ENCODE measurements at places on chromosomes 2 and 18.

DNA sequence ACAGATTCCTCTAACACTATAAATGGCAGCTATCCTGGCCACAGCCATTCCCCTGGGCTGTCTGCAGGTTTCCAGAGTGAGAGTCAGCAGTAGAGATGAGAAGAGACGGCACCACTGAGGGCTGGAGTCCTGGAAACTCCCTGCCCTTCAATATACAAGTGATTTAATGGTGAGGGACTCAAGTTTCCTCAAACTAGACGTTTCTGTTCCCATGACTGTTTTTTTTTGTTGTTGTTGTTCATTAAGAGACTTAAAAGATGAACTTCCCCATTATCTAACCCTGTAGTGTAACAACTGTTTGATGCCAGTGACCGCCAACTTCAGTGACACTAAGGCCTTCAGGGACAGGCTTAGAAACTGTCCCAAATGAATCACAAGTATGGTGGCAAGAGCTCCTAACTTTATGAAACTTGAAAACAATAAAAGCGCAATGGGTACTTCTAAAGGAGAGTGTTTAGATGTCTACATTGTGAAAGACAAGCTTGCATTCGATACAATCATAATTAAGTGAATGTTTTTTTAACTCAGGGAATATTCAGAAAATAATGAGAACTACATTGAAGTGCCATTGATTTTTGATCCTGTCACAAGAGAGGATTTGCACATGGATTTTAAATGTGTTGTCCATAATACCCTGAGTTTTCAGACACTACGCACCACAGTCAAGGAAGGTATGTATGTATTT lies 34.0 kb downstream of the IL1R2 start:
- no peak for DNase-seq

GRCh38 chr2:95265182-95265581 lies 9.1 kb upstream of the PROM2 start:
- no peak for DNase-seq

DNA sequence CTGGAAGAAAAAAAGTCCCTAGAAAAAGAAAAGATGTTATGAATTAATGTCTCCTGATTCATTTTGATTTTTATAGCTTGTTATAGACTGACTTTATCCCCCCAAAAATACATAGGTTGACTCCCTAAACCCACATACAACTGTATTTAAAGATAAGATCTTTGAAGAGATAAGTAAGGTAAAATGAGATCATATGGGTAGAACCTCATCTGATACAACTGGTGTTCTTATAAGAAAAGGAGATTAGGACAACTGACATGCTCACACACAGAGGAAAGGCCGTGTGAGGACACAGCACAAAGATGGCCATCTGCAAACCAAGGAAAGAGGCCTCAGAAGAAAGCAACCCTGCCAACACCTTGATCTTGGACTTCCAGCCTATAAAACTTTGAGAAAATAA lies 117.5 kb downstream of the CD226 start:
- DNase-seq = no peak

DNA sequence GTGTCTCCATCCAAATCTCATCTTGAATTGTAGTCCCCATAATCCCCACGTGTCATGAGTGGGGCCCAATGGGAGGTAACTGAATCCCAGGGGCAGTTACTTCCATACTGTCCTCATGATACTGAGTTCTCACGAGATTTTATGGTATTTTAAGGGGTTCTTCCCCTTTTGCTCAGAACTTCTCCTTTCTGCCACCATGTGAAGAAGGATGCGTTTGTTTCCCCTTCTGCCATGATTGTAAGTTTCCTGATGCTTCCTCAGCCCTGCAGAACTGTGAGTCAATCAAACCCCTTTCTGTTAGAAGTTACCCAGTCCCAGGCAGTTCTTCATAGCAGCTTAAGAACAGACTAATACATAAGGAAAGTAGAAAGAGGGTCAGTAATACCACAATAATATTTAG lies 480.4 kb downstream of the KCNJ3 start:
- no peak for DNase-seq

DNA sequence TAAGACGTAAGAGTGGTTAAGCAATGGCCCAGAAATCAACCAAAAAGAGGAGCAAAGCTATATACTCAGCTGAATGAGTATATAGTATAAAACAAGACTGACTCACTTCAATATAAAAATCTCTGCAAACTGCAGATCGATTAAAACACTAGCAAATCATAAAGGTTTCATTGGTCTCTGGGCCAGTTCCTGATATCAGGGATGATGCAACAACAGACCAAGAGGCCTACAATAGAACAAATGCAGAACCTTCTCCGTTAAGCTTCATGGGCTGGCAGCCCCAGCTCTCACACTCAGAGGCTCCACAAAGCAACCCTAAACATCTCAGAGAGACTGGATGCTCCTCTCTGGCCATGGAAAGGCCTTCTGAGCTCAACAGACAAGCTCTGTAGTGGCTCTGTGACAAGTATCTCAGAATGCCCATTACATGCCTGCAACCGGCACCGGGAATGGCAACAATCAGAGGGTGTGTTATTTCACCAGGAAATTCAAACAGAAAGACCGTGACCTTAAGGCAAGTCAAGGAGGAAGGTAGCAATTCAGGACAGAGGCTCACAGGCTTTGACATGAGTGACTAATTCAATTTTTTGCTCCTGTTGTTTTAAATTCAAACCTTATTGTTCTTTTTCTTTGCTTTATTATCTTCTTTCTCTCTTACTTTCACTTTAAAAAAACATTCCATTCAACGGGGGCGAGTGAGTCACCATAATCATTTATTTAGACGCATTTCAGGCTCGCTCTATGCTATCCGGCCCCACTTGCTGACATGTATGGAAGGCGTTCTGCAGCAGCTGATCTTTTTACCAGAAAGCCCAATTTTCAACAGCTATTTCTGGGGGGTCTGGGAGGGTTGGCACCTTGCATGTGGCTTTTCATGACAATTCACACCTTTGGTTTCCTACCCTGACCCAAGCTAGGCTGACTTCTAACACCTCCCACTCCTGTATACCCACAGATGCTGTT lies 15.1 kb downstream of the CYRIA start:
- no peak for DNase-seq

DNA sequence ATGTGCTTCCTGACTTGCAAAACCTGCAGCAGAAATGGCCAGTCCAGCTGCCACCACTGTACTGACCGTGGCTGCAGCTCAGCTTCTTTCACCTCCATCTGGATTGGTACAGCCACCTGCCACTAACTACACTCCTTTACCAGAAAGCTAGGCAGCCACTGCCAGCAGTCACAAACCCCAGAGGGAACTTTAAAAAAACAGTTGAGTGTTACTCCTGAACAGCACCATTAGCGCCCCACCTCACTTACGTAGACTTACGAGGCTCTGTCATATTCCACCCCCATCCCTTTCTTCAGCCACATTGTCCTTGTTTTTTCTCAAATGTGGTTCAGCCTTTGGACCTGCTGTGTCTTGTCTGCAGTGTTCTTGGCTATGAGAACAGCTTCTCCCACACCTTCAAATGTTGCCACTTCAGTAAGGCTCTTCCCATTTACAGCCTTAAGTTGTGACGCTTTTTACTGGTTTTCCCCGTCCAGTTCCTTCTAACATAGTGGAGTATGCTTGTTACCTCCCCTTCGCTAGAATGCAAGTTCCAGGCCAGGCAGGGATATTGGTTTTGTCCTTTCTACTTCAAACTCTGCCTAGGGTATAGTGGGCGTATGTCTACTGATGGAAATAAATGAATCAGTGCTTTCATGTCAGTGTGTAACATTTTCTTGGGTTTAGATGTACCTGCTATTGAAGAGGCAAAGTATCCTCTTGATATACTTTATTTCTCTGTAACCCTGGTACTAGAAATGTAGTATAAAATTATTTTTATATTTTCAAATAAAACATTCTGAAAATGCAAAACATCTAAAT lies 17.0 kb downstream of the HNRNPA3 start:
- DNase-seq = no peak

Data from CD4-positive, alpha-beta T cell treated with Interleukin-15 for 4 hours (primary cell).